ENCODE measurements at places on chromosomes 7 and 10.

- DNase-seq = no peak
Measured at GRCh38 chr7:112646783-112647182, 143.4 kb downstream of the TMEM168 start.

DNA sequence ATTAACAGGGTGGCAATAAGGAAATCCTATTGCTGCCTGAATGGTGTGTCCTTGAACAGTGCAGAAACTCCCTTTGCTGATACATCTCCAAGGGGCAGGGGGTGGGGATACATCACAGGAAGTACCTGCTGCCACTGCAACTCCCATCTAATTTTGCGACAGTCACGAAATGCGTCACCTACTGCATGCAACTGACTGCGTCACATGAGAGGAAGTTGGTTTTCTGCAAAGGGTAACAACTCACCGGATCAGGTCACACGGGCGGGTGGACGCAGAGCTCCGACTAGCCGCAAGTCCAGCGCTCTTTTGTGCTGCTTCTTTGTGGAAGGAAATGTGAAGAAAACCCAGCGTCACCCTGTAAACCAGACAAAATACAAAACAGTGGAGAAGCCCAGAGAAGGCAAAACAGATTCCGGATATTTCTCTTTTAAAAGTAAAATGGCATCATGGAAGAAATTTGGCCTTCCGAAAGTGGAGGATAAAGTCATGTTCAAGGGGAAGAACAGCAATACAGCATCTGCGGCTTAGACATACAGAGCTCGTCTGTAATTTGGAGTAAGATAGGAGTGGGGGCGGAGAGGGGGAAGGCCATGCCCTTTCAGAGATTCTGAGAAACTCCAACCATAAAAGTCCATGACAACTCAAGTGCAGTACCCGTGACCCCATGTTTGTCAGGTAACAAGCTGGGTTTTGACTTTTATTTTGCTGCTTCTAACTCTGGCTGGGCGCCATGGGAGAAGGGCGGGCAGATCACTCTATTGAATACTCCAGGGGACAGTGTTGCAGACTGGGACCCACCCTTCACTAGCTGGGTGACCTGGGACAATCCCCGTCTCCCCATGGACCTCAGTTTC is 32.3 kb upstream of the PLEKHS1 start:
- DNase-seq = no peak

- DNase-seq = no peak
Measured at GRCh38 chr10:115278294-115278693, 185.1 kb downstream of the ATRNL1 start.

DNA sequence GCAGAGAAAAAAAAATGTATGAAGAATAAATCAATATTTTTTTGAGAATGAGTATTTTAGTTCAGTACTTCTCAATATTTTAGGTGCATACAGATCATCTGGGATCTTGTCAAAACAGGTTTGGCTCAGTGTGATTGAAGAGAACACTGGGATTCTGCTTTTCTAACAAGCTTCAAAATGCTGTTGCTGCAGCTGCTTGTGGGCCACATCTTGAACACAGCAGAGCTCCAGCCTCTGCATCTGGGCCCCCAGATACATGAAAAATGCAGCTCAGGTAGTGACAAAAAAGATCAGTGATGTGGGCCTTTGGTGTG is 1177.1 kb upstream of the C7orf33 start:
- DNase-seq = no peak

GRCh38 chr7:150756858-150757257 is 19.6 kb downstream of the GIMAP5 start:
- DNase-seq = no peak

GRCh38 chr7:73341877-73342276 is 13.9 kb downstream of the FKBP6 start:
- no peak for DNase-seq

Measured in GM04504 (cell line).